Activated CD8-positive, alpha-beta memory T cell treated with anti-CD3 and anti-CD28 coated beads, Interleukin-2, amount 10 ng/mL, durations not matched to agents 7 days and 5 days (primary cell): ENCODE measurements at places on chromosomes 13 and 19. TPM values are rescaled to one million over a fixed set of nuclear protein-coding genes. Genes with fewer than 3 reads are reported as not detected.

DNA sequence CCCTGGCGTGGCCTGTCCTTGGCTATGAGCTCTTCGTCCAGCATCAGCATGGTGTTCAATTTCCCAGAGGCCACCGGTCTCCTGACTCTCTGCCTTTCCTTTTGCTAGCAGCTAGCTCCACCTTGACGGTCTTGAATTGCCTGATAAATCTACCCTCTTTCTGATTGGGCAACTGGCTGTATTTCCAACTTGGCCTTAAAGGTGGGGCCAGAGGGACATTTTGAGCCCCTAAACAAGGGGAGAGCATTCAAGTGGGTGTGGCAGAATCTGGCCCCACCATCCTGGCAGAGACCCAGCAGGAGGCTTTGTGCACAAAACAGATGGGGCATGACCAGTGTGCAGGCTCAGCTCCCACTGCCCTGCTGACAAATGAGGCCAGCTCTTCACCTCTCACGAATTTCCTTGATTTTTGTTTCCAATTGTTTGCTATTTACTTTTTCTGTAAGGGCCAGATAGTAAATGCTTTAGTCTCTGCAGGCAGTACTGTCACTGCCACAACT is 148.9 kb upstream of the VSTM2B start:
- H3K4me1 ChIP-seq, result no peaks in the 10 kb centered on the region
- H3K27ac ChIP-seq, result no peak overlapping the region
- H3K27me3 ChIP-seq, result peaks cover 15% of the 10 kb centered on the region
- peak; percentile 25 for DNase-seq
- H3K36me3 ChIP-seq, result no peaks in the 10 kb centered on the region
- no peak overlapping the region for H3K4me3 ChIP-seq

DNA sequence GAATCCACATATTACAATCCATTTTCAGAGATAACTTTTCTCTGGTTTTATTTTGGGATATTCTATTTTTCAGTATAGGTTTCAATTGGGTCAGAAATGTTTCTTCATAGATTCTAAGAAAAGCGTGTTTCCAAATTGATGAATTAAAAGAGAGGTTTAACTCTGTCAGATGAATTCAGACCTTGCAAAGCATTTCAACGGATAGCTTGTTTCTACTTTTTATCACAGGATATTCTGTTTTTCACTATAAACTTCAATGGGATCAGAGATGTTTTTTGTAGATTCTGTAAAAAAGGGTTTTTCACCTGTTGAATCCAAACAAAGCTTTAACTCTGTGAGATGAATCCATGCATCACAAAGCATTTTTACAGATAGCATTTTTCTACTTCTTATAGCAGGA is 1498.1 kb downstream of the UQCRFS1 start:
- no peak for DNase-seq
- no peaks in the 10 kb centered on the region for H3K27me3 ChIP-seq
- no peaks in the 10 kb centered on the region for H3K4me1 ChIP-seq
- no peak overlapping the region for H3K4me3 ChIP-seq

GRCh38 chr19:35341565-35342225 is 6.0 kb upstream of the FFAR1 start:
- peaks cover 41% of the 10 kb centered on the region for H3K27me3 ChIP-seq
- no peak overlapping the region for H3K27ac ChIP-seq
- no peaks in the 10 kb centered on the region for H3K36me3 ChIP-seq
- H3K4me1 ChIP-seq, result peaks cover 12% of the 10 kb centered on the region

GRCh38 chr13:76711550-76712182 is 174.5 kb downstream of the KCTD12 start:
- no peak overlapping the region for H3K4me3 ChIP-seq
- no peaks in the 10 kb centered on the region for H3K36me3 ChIP-seq
- H3K4me1 ChIP-seq, result no peaks in the 10 kb centered on the region
- no peak overlapping the region for H3K27ac ChIP-seq
- DNase-seq, result no peak

GRCh38 chr19:18156841-18157464 is 4.0 kb downstream of the PIK3R2 start:
- no peaks in the 10 kb centered on the region for H3K27me3 ChIP-seq
- no peak for DNase-seq
- H3K4me3 ChIP-seq, result no peak overlapping the region
- H3K27ac ChIP-seq, result no peak overlapping the region
- no peaks in the 10 kb centered on the region for H3K36me3 ChIP-seq

GRCh38 chr13:50168786-50169185 is 153.5 kb downstream of the KCNRG start:
- DNase-seq, result no peak
- H3K4me3 ChIP-seq, result no peak overlapping the region
- no peak overlapping the region for H3K27ac ChIP-seq
- peaks cover 9% of the 10 kb centered on the region for H3K4me1 ChIP-seq
- H3K36me3 ChIP-seq, result no peaks in the 10 kb centered on the region

- no peaks in the 10 kb centered on the region for H3K4me1 ChIP-seq
- H3K36me3 ChIP-seq, result no peaks in the 10 kb centered on the region
- H3K27me3 ChIP-seq, result peaks cover 34% of the 10 kb centered on the region
- no peak for DNase-seq
- no peak overlapping the region for H3K27ac ChIP-seq
Observed at GRCh38 chr13:21717817-21718216, 46.9 kb downstream of the FGF9 start.

DNA sequence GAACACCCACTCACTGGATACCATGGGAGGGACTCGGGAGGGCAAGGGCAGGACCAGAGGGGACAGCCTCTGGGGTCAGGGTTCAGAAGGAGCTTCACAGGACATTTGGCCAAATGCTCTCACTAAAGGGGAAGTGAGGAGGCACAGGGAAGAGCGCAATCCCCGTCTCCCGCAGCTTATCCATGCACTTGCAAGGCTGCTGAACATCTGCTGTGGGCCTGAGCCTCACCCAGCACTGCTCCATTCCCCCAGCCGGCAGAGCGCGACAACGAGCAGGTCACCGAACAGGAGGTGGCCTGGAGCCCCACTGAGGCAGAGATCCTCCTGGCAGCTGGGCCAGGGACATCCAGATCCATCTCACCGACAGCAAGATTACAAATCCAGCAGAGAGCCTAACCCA is 23.3 kb downstream of the ELAVL1 start:
- no peak overlapping the region for H3K4me3 ChIP-seq
- no peaks in the 10 kb centered on the region for H3K4me1 ChIP-seq
- no peak overlapping the region for H3K27ac ChIP-seq
- H3K36me3 ChIP-seq, result peaks cover 4% of the 10 kb centered on the region

Gene C13orf42
- total RNA-seq, result not detected

Gene NMRK2
- total RNA-seq, result not detected
